ENCODE measurements at places on chromosomes 4 and X.

DNA sequence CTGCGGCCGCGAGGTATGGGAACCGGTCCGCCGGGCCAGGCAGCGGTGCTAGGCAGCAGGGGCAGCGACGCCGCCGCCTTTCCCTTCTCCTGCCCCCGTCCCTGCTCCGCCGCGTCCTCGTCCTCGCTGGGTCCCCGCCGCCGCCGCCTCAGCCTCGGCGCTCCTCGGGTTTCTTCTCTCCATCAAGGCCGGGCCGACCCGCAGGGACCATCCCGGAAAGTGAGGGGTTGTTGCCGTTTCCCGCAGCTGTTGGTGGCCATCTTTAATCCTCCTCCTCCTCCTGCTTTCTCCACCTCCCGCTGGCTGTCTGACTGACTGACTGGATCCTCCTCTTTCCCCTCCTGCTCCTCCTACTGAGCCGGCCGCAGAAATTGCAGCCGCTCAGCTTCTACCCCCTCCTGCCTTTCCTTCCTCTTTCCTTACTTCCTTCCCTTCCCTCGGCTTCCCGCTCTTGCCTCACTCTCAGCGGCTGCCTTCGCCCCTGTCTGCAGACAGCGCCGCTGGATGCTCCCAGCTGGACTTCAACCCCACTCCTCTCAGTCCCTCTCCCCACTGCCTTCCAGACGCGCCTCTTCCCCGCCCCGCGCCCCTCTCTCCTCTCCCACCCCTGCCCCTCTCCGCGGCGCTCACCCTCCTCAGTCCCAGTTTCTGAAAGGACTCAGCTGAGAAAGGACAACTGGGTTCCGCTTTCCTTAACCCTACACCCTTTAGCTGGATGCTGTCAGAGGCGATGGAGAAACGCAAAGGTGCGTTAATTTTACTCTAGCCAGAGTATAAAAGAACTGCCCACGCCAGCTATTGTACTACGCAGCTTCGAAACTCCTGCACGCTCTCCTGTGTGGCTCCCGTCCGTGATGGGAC lies at the start of gene WDFY3:
TSS of gene WDFY3 (minus strand) at position 309 of the 861 bp plus-strand sequence. CDS start 106,099 bp downstream, outside the sequence.
- DNase-seq: no peak

DNA sequence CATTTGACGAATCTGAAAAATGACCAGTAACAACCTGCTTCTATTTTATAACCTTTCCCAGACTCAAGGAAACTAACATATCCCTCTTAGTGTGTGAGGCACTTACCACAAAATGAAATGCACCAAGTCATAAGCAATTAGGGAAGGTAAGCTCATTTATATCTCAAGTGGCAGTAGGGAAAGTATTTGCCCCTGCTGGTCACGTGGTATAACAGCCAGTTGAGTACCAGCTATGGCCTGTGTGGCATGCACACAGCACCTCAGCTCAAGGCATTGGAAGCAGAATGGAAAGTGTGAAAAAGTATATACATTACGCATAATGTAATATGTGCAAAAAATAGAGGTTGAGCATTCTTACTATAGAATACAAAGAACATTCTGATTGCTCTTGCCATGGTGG lies 178.3 kb upstream of the GYPA start:
- no peak for DNase-seq

- DNase-seq: no peak
These were observed 90.1 kb downstream of the IRF2 start for GRCh38 chr4:184384056-184384809.

GRCh38 chr4:15322006-15322405 lies 105.8 kb upstream of the C1QTNF7 start:
- DNase-seq: no peak
